ENCODE measurements at places on chromosomes 11 and 22. TPM values are rescaled to one million over a fixed set of nuclear protein-coding genes. Genes with fewer than 3 reads are reported as not detected.

GRCh38 chr11:72380132-72380503 is 54.2 kb downstream of the CLPB start:
- DNase-seq: no peak

GRCh38 chr11:44446366-44446762 is 119.1 kb upstream of the CD82 start:
- DNase-seq: no peak

The KRTAP5-5 gene
- total RNA-seq: not detected

- DNase-seq: no peak
Measured at GRCh38 chr22:43743131-43743530, 69.0 kb downstream of the EFCAB6 start.

DNA sequence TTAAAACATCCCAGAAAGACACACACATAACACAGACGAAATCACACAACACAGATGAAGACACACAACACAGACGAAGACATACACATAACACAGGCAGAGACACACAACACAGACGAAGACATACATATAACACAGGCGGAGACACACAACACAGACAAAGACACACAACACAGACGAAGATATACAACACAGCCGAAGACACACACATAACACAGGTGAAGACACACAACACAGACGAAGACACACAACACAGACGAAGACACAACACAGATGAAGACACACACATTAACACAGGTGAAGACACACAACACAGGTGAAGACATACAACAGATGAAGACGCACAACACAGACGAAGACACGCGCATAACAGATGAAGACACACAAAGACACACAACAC is 4.8 kb upstream of the MOB2 start:
- DNase-seq: no peak

The LGR4 gene
- 3.3 TPM for total RNA-seq

Data from B cell (primary cell).